ENCODE measurements at places on chromosomes 1 and 21.
A peak's percentile ranks its signal among the peaks of the same experiment; 100 is the strongest.

DNA sequence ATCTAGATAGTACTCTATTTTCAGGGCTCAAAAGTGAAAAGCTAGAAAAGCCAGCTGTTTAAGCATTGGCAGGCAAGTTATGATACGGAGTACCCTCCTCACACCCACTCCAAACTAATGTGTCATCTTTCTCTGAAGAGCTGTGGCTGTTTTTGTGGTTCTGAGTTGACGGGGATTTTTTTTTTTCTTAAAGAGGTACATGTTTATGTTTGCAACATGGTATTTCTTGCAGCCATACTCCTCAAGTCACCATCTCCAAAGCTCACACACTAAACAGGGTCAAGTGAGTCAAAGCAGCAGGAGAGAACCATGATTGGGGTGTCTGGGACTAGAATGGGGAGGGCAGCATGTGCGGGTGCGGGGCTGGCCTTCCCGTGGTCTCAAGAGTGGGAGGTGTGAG lies 347.2 kb downstream of the DISC1 start:
- no peak for DNase-seq

DNA sequence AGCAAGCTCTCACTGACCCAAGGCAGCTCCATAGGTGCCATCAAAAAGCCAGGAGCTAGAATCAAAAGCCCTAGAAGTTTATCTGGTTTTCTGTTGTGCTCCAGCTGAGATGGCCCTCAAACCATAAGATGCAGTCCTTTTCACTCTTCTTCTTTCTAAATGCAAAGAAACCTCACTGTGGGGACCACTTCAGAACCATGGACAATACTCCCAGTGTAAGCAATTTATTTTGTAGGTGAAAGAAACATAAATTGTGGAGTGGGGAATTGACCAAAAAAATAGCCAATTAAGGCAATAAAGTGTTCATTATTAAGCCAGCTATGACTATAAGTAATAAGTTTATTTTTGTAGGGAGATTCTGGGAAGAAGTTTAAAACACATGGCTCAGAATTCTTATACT lies 1399.9 kb downstream of the PLA2G4A start:
- DNase-seq = no peak

DNA sequence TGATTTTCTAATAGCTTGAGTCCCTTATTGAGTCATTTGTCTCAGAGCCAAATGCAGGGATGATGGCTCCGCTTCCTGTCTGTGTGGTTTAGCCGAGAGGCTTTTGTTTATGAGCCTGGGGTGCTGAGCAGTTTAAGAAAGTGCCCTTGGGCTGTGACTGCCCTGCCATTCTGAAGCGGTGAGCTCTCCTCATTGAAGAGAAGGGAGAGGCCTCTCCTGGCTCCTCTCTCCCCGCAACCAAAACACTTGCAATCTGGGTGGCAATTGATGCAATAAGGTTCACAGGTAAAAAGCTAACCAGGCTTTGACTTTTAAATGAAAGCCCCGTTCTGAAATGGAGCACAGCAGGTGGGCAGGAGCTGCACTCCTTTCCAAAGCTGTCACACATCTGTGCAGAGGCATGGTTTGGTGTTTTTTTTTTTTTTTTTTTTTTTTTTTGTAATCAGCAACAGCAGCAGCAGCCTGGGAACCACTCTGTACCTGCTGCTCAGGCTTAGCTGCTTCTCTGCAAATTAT lies 403.7 kb downstream of the SIPA1L2 start:
- no peak for DNase-seq

- DNase-seq = no peak
Measured at GRCh38 chr1:236484310-236484971, 39.3 kb upstream of the LGALS8 start.

DNA sequence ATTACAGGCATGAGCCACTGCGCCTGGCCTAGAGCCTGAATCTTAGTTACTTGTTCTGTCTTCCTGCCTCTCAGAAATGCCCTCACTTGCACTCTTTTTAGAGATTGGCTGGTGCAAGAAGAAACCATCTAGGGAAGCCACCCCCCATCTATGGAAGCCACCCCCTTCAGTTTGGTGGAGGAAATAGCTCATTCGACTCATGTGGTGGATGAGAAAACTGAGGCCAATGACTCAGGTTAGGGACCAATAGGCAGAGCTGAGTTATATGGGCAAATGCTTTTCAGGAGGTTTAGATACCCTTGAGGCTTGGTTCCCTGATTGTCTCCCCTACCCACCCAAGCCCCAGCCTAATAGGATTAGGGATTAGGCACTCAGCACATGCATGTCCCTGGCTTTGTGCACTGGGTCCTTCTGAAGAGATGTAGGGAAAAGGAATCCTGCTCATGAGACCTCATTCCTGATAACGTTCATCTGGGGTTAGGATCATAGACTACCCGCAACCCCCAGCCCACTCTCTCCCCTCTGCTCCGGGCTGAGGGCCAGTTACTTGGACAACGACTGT lies 77.1 kb downstream of the PAX7 start:
- DNase-seq = no peak

- DNase-seq = peak; percentile 63
Measured at GRCh38 chr1:87131809-87132283, 196.8 kb upstream of the LMO4 start.

DNA sequence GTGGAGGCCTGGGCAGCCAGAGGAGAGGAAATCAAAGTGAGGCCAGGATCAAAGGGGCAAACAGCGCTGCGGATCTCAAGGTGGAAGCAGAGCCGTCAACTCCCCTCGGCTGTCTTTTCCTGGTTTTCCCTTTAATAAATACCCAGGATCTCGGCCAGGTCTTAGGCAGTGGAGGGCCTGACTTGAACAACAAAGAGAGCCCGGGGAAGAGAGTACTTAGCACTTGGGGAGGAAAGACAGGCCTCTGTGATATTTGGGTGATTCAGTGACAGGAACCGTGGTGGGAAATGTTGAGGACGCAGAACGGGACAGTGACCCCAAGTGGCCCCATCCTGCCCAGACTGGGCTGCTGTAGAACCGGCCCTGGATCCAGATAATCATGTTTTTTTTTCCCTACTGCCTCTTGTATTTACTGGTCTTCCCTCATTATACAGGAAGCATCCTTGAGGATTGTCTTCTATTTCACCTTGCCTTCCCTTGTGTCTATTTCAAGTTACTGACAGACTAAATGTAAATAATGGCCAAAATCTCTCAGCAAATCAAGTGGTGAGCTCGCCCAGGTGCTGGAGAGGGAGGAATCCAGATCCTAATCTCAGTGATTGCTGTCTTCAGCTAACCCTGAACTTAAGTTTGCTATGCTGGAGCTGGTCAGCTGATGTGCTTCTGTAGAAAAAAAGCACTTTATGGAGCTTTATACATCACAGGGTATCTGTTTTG lies 2.8 kb upstream of the MIXL1 start:
- DNase-seq = no peak

DNA sequence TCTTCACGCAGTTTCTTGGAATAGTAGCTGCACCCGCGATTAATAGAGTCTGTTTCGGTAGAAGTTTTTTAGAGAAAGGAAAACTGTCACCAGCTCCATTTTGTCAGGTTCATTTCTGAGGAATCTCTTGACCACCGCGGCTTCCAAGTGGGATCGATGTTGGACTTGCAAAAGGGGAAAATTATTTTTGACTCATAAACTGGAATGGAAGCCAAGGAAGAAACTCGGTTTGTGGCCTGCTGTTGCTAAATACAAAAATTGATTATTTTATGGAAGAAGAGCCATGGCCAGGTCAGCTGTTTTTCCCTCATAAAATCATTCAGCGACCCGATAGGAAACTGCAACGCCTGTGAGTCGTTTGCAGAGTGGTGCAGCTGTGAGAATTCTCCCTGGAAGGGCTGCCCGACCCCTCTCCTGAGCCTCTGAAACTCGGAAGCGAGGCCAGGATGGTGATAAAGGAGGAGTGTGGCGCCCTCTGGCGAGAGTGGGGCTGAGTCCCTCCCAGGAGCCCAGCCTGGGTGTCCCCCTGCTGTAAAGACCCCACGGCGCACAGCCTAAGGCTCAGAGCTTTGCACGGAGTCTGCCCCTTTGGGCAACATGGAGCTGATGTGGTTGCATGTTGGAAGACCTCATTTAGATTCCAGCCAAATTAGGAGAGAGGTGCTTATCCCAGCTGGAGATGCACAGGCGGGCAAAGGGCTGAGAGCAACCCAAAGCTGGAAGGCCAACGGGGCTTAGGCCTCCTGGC lies 83.6 kb upstream of the SLC25A33 start:
- peak; percentile 51 for DNase-seq

DNA sequence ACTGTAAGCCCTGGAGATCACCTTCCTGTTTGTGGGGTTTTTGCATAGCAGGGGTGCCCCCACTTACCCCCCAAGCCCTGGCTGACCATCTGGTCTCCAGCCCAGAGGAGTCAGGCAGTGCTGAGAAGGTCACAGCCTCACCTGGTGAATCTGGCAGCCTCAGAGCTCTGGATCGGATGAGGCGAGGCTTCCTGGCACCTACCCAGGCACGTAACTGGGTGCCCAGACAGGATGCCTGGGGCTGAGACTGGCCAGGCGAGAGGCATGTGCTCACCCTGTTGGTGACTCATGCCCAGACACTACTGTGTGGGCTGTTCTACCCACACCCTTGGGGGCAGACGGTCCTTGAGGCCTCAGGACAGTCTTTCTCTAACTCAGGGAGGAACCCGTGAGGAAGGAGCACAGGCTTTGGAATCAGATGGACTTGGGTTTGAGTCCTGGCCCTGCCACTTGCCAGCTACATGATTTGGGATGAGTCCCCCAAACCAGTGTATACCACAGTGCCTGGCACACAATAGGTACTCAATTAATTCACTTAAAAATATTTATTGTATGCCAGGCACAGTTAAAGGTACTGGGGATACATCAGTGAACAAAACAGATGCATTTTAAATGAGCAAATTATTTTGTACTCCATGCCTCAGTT lies 15.1 kb upstream of the PADI3 start:
- no peak for DNase-seq

DNA sequence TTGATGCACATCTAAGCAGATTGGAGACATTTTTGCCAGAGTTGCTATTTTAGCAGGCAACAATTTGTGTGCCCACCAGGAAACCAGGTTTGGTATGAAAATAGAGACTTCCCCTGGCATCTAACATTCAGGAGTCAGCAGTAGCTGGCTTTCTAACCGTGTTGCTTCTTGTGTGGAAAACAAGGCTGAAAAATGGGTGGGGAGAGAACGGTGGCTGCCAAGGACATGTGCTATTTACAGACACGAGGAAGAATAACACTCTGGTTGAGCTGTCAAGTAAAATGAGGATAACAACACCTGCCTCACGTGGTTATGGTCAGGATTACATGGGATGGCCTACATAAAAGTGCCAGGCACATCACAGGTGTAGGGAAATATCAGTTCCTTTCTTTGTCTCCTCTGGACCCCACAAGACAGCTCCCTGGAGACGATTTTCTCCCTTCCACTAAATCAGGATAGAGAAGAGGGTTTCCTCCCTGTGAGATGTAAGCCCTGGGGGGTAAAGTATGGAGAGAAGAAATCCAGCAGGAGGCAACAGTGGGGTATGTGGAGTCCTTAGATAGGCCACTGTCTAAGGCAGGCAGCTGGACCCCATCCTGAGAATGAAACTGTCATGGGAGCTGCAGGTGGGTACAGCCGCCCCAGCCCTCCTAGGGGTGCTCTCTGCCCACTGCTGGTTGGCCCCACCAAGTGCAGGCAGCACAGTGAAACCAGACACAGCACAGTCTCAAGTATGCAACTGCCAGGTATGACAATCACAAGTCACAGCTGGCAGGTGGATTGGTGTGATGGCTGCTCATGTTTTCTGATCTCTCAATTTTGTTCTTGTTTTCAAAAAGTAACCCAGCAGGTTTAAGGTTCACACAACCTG lies 80.3 kb downstream of the TENT5C start:
- no peak for DNase-seq

DNA sequence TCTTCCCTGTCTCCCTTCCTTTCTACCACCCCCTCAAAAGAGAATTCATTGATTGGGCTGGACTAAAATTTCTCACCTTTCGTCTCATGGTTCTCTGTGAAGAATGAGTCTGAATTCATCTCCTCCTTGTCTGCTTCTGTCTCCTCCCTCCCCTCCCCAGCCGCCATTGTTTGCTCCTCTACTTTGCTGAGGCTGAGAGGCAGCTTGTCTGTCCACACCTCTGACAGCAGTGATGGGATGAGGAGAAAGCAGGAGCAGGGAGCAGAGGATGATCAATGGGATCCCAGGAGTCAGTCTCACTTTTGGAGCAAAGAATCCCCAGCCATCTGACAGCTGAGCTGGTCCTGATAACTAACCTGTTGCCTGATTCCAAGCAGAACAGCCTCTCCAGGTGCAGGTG lies 2.5 kb downstream of the ILDR2 start:
- DNase-seq = no peak

DNA sequence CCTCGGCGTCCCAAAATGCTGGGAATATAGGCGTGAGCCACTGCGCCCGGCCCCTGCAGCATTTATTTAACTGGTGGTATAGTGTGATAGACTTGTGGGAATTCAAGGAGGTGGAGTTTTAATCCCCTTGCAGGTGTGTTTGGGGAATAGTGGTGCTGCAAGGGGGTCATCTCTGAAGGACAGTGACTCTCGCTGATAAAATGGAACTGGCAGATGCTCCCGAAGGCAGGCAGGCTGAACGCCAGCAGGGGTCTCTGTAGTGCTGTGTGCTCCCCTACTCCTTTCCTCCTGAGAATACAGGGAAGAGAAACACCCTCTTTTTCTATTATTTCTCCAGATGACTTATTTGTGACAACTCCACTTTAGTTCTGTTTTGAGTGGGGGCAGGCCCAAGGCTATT lies 4.0 kb downstream of the OSCP1 start:
- DNase-seq = no peak

DNA sequence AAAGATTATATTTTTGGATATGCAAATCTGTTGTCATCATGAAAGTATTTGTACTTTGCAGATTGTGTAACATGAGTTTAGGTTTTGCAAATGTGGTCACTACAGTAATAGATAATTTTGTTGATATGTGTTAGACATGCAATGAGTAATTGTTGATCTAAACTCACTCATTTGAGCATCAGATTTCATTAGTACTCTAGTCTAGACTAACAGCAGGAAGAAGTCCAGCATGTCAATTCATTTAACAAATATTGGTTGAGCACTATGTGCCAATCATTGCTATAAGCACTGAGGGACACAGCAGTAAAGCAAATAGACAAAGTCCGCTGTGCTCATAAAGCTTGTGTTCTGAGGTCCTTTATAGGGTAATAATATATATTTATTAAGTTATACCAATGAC lies 350.0 kb downstream of the USP25 start:
- DNase-seq = no peak

- no peak for DNase-seq
Measured at GRCh38 chr1:30027247-30027646, 696.1 kb downstream of the MATN1 start.

DNA sequence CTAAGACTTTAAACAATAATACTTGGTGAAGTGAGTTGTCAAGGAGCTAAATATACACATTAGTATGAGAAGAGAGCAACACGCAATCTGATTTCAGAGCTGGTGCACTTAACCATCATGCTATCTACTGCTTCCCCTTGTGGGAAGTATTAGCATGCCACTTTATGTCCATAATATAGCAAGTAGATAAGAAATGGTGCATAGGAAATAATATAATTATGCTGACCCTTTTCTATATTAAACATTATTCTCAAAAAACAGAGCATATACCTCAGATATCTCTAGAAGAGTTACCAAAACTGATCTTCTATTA lies 63.4 kb downstream of the MAGI3 start:
- DNase-seq = no peak

- no peak for DNase-seq
Measured at GRCh38 chr1:240985081-240985480, 371.9 kb downstream of the RGS7 start.

GRCh38 chr1:29531596-29531995 lies 295.3 kb downstream of the PTPRU start:
- DNase-seq = no peak

Data from stimulated activated CD8-positive, alpha-beta memory T cell treated with anti-CD3 and anti-CD28 coated beads, Interleukin-2, amount 100 ng/mL, for 48 hours (primary cell).